ENCODE measurements at places on chromosomes 1 and 21.

DNA sequence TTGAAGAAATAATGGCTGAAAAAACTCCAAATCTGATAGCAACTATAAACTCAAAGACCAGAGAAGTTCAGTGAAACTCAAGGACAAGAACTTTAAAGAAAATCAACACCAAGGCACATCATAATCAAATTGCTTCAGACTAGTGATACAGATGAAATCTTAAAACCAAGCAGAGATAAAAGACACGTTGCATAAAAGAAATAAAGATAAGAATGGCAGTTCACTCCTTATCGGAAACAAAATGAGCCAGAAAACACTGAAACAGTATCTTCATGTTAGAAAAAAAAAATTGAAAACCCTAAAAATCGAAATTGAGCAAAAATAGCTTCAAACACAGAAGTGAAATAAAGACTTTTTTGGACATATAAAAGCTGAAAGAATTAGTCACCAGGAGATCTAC lies 4.6 kb upstream of the RAB4A start:
- H3K4me3 ChIP-seq = no peak overlapping the region
- H3K27ac ChIP-seq = no peak overlapping the region
- H3K4me1 ChIP-seq = peaks cover 2% of the 10 kb centered on the region

DNA sequence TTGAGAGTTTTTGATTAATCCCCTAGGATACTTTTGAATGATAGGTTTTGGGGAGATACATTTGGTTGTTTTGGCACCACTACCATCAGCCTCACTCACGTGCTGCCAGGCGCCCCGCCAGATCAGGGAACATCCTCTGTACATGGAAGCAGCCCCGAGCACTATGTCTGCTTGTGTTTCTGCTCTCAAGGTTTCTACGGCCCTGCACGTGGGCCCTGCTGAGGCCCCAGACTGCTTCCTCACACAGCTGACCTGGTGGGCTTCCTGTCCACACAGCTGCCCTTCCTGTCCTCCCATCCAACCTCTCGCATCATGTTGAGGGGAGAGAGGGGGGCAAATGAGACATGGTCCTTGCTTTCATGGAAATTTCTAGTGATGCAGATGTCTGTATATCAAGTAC lies 20.0 kb downstream of the ADARB1 start:
- no peaks in the 10 kb centered on the region for H3K36me3 ChIP-seq
- H3K4me1 ChIP-seq = peaks cover 2% of the 10 kb centered on the region
- H3K27ac ChIP-seq = no peak overlapping the region
- DNase-seq = no peak
- no peak overlapping the region for H3K4me3 ChIP-seq
- H3K27me3 ChIP-seq = no peaks in the 10 kb centered on the region

DNA sequence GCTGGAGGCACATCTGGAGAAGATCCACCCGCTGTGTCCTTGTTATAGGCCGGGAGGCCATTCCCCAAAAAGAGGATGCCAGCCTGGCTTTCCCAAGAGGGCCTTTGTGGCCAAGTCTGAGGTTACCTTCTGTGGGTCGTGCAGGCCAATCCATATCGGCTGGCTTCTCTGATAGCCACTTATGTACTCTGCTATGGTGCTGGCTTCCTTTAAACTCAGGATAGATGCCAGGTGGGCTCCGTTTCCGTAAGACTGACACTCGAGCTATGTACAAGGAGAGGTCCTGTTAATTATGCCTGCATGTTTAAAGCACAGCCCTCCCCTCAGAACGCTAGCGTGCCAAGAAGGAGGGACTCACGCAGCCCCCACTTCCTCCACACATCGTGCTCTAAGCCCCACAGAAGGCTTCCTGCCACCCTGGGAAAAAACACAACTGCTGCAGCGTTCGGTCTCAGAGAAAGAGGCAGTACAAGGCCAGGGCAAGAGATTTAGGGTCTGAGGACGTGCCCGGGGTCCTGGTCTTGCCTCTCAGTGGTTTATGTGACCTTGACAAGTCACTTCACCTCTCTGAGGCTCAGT lies 11.6 kb downstream of the REG4 start:
- H3K4me1 ChIP-seq = peaks cover 7% of the 10 kb centered on the region
- H3K36me3 ChIP-seq = no peaks in the 10 kb centered on the region
- H3K27me3 ChIP-seq = peaks cover 34% of the 10 kb centered on the region
- H3K4me3 ChIP-seq = no peak overlapping the region
- no peak overlapping the region for H3K27ac ChIP-seq
- no peak for DNase-seq

GRCh38 chr1:168397806-168398205 lies 117.1 kb downstream of the TBX19 start:
- peaks cover 2% of the 10 kb centered on the region for H3K27me3 ChIP-seq
- no peak for DNase-seq
- H3K4me1 ChIP-seq = peaks cover 7% of the 10 kb centered on the region
- H3K4me3 ChIP-seq = no peak overlapping the region

DNA sequence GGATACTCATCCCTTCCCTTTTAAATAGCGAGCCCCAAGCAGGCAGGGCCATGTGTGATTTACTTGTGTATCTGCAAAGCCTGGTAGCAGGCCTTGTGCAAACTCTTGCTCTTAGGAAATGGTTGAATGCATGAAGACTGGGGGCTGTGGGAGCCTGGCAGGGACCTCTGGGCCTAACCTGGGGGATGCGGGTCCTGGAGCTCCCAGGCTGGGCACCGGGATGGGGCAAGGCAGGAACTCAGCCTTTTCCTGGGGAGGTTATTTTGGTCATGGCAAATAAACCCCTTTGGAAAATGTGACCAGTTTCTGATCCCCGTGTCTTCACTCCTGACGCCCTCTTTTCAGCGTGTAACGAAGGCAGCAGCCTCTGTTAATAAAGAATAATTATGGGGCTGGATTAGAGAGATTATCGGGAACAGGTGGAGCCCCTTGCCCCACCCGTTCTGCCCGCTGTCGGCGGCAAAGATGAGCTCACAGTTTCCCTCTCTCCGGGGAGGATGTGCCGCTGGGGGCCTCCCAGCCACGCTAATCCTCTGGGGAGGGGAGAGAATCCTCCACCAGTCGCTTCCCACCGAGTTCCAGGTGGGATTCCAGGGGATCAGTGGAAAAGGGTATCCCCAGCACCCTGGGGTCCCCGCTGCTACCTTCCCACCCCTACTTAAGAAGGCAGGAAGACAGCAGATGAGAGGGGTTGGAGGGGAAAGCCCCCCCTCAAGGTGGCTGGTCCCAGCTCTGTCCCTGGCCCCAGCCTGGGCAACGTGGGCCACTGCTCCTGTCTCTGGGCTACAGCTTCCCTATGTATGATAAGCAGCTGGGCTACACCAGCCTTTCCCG lies 69.7 kb upstream of the WNT4 start:
- H3K4me1 ChIP-seq = peaks cover 18% of the 10 kb centered on the region
- H3K36me3 ChIP-seq = no peaks in the 10 kb centered on the region
- peaks cover 22% of the 10 kb centered on the region for H3K27me3 ChIP-seq
- H3K27ac ChIP-seq = no peak overlapping the region
- no peak overlapping the region for H3K4me3 ChIP-seq

- H3K27me3 ChIP-seq = peaks cover 4% of the 10 kb centered on the region
- no peaks in the 10 kb centered on the region for H3K36me3 ChIP-seq
- H3K4me1 ChIP-seq = no peaks in the 10 kb centered on the region
- H3K27ac ChIP-seq = no peak overlapping the region
- DNase-seq = no peak
Measured at GRCh38 chr1:54835131-54835898, 34.2 kb upstream of the TTC22 start.

DNA sequence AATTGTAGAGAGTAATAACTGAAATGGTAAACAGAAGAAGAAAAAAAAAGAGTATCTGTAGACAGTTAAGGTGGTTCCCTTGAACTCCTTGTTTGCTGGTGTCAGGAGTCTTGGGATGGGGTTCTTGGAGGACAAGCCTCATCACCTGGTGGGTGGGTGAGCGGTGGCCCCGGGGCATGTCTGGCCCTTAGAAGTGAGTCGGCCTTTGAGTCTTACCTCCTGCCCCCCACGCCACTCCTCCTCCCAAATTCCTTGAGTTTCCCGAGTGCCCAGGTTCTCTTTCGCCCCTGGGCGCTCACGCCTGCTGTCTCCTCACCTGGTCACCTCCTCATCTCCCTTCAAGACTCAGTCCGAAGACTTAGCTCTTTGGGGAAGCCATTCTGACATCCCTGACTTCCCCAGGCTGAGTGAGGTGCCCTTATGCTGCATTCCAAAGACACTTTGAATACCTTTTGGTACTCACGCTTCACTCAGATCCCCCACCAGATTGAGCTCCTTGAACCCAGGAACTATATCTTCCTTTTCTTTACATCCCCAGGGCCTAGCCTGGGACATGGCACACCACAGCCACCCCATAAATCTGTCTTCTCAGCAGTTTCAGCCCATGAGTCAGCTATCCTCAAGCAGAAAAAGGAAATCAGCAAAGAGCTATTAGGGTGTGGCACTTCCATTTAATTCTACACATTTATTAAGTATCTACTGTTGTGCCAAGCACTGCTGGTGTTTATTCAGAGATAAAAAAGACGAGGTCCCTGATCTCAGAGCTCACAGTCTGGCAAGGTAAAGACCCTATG lies 13.5 kb upstream of the IKBKE start:
- DNase-seq = no peak
- no peak overlapping the region for H3K27ac ChIP-seq
- H3K27me3 ChIP-seq = no peaks in the 10 kb centered on the region
- peaks cover 27% of the 10 kb centered on the region for H3K36me3 ChIP-seq
- H3K4me1 ChIP-seq = peaks cover 14% of the 10 kb centered on the region
- no peak overlapping the region for H3K4me3 ChIP-seq
